ENCODE measurements at places on chromosomes 5 and 9. TPM values are rescaled to one million over a fixed set of nuclear protein-coding genes. Genes with fewer than 3 reads are reported as not detected.

- no peak for DNase-seq
Observed at GRCh38 chr9:3508521-3509291, 17.1 kb downstream of the RFX3 start.

GRCh38 chr5:20040901-20041300 is 52.9 kb upstream of the CDH18 start:
- no peak for DNase-seq

- DNase-seq: no peak
Observed at GRCh38 chr5:127031147-127031862, 947 bp upstream of the MARCHF3 start.

GRCh38 chr5:10600626-10601245 is 36.9 kb downstream of the ANKRD33B start:
- DNase-seq: peak; percentile 65

- no peak for DNase-seq
Observed at GRCh38 chr5:179112469-179113142, 52.4 kb downstream of the ZNF354C start.

GRCh38 chr5:92687821-92688722 is 892.9 kb downstream of the NR2F1-AS1 start:
- DNase-seq: peak; percentile 15

GRCh38 chr5:96885518-96886338 is 9.4 kb downstream of the ERAP2 start:
- DNase-seq: no peak

DNA sequence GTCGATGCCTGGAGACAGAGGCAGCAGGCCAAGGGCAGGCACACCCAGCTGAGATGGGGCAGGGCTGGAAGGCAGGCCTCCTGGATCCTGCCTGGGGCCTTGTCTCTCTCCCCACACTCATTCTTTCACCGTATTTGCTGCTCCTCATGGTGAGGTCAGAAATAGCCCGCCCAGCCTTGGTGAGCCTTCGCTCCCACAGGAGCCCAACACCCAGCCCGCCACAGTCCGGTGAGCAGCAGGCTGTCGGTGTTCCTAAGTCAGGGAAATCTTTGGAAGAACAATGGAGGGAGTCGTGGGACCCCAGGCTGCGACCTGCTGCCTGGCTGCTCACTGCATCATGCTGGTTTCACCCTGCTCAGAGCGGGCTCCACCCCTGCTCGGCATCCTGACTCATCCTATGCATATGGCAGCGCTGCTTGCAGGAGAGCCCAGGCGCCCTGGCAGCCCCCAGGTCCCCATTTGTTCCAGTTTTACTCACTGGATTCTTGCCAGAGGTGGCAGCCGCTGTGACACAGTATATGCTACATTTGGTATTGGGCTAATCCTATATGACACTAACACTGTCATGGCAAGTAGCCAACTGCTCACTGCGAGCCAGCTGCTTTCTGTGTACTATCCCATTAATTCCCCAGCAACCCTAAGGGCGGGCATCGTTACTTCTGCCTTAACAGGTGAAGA is 53.2 kb upstream of the NCS1 start:
- peak; percentile 85 for DNase-seq

- no peak for DNase-seq
Observed at GRCh38 chr5:133944263-133945185, 23.9 kb downstream of the C5orf15 start.

DNA sequence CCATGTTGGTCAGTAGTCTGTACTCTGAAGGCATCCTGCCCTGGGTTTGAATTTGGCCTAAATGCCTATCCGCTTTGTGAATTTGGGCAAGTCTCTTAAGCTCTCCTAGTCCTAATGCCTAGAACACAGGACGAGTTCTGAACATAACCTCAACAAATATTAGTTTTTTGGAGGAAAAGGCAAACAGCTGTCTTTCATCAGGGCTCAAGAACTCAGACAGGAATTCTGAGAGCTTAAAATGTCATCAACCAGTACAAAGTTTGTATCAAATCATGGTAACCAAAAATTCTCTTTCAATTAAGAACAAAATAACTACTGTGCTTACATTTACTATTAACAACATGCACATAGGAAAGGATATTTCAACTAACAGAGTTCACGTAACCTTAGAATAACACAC is 182.5 kb upstream of the PPP1R2B start:
- DNase-seq: no peak

DNA sequence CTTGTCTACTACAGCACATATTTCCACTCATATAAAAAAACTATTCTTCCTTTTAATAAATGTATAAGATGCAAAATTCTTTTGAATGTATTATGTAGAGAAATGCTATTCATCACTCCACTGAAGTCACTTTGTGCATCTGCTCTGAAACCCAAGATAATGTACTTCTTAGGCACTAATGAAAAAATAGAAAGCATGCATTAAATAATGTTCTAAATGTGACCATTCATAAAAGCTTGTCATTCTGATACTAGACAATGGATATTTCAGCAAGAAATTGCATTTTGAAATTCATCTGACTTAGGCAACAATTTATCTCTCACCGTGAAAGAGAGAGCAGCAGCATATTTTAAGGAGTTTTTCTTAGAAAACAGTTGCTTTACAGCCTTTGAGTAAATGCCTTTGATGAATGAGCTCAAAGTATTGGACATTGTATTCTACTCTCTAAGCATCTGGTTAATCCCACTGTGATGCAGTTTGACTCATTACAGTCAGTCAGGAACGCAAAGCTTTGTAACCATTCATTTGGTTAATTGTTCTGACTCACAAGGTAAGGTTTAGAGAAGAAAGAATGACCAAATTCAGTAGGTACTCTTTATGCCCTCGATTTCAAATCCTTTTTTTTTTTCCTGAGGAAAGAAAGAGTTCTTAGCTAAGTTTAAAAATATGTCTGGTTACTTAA is 2233.8 kb upstream of the C9orf72 start:
- peak; percentile 83 for DNase-seq

DNA sequence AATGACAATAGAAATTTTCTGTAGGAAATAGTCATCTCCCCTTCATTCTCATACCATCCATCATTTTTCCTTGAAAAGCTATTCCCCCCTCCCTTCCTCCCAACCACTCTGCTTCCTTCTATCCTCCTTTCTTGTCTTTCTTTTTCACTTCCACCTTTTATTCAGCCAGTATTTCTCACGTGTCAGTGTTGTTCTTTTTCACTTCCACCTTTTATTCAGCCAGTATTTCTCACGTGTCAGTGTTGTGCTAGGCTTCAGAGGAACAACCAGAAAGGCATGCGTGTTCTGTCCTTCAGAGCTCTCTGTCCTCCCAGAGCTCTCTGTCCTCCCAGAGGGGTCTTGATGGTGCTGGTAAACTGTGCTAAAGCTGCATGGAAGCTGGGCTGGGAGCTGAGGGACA is 419.6 kb downstream of the GADD45G start:
- DNase-seq: no peak

DNA sequence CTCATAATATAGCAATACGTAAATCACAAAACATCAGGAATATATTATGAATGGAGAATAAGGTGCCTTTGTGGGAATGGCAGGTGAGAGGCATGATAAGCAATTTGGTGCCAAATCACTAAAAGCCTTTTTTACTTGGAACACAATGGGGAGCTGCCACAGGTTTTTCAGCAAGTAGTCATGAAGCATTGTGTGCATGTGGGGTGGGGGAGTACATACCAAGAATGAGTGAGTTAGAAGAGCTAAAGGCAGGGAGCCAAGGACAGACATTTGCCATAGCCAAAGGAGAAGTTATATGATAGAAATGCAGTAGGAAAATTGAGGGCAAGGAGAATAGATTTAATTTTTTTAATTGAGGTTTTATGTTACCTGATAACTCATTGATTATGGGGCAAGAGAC is 445.0 kb upstream of the SMC2 start:
- no peak for DNase-seq

GRCh38 chr5:154836225-154836624 is 14.2 kb downstream of the FAXDC2 start:
- no peak for DNase-seq

GRCh38 chr5:54206580-54207229 is 103.7 kb downstream of the ARL15 start:
- DNase-seq: no peak

DNA sequence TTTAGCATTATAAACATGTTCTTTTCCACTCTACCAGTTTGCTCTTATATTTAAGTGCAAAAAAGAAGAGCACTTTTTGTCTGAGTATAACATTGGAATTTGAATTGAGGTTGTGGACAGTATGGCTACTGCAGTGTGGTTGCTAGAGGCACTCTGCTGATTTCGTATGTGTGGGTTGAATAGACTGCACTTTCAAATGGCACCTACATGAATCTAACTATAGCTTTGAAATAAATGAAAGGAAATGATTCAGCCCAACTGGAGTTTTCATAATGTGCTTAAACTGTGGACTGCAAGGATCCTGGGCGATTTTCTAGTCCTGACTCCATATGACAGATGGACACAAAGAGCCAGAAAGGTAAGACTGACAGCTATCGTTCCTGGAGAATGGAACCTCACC is 657.6 kb upstream of the RIOK2 start:
- no peak for DNase-seq

DNA sequence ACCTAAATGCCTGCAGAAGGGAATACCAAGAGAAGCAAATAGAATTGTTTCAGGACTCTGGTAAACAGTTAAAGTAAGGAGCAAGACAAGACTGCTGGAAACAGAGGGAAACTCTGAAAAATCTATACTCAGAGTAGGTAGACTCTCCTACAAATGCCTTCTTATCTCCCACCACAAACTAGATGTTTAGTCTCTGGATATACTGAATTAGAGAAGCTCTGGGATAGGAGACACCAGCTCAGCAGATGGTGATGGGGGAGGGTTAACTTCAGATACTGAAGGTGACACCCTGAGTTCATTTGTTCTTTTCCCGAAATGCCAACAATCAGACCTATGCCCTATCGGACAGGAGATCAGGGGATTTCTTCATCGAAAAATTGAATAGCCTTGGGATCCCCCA is 54.1 kb upstream of the CHD1 start:
- no peak for DNase-seq

DNA sequence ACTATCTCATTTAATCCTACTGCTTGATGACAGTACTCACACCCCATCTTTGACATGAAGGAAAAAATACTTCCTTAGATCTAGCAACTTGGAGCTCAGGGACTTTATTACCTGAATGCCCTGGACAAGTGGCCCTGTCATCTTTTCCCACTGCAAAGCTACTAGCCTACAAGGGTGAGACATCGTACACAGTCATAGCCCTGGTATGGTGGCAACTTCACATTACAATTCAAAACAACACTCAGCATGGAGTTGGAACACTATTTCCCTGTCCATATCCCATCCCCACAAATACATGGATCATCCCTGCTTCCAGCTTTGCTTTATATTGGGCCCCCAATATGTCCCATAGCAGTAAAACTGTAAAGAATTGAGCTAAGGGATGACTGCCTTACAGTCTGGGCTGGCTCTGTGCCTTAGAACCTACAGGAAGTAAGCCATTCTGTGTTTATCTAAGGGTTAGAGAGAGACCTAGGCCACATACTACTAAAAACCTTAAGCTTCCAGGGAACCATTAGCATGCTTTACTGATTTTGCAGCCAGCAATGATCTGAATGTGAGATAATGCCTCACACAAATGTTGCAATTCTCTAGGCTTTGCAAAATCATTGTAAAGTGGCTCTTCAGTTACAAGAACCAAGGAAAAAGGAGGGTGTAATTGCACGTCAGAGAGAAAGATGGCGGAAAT is 55.9 kb downstream of the OTULIN start:
- DNase-seq: no peak

- DNase-seq: no peak
Observed at GRCh38 chr5:16265141-16265540, 85.5 kb upstream of the MARCHF11 start.

GRCh38 chr9:120198027-120198426 is 381.9 kb downstream of the CDK5RAP2 start:
- DNase-seq: no peak

GRCh38 chr9:86685556-86685955 is 261.8 kb downstream of the GAS1 start:
- no peak for DNase-seq

DNA sequence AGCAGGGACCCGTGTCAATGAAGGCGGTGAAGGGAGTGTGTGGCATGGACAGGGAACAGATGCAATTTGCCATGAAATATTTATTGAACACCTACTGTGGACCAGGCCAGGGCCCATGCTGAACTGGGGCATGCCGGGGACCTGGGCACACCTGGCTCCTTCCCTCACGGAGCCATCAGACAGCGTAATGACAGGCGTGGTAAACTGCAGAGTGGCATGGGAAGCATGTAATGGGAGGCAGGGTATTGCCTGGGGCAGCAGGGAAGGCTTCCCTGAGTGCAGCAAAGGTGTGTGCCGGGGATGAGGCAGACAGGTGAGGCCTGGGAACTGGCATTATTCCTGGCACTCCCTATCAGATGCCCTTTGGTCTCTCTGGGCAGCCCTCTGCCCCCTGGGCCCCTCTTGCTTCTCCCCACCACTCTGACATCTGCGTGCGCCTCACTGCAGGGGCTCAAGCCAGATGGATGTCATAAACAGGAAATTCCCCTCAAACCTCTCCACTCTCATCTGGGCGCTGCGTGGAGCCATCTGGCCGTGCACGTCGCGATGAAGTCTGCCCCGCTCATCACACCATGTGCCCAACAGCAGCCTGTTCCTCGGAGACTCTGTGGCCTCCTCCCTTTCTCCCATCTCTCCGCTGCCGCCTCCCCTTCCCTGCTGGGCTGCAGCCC is 67.6 kb downstream of the HMCN2 start:
- no peak for DNase-seq

- no peak for DNase-seq
Observed at GRCh38 chr9:86275962-86276361, 6.4 kb downstream of the ISCA1 start.

- DNase-seq: peak; percentile 38
Observed at GRCh38 chr9:35696520-35697215, 6.9 kb upstream of the TPM2 start.

GRCh38 chr5:174731214-174732035 is 7.0 kb downstream of the MSX2 start:
- no peak for DNase-seq

- no peak for DNase-seq
Observed at GRCh38 chr5:131386779-131387178, 122.9 kb downstream of the CDC42SE2 start.

GRCh38 chr9:124206391-124206790 is 51.4 kb upstream of the NEK6 start:
- no peak for DNase-seq

GRCh38 chr9:70117835-70118319 is 74.2 kb downstream of the MAMDC2 start:
- DNase-seq: no peak

ZFP37 gene
- 0.27 TPM for polyA plus RNA-seq

ADGRV1 gene
- not detected for polyA plus RNA-seq

C5orf52 gene
- polyA plus RNA-seq: not detected

GLDC gene
- 0.95 TPM for polyA plus RNA-seq

HNRNPH1 gene
- 170 TPM for polyA plus RNA-seq

S1PR3 gene
- 2.5 TPM for polyA plus RNA-seq

SPACA9 gene
- polyA plus RNA-seq: 2.9 TPM

CBY3 gene
- not detected for polyA plus RNA-seq

SHC3 gene
- polyA plus RNA-seq: 0.07 TPM

CCDC183 gene
- polyA plus RNA-seq: not detected

PHYHD1 gene
- polyA plus RNA-seq: 11.6 TPM

PCDHGA6 gene
- polyA plus RNA-seq: not detected

FAM153A gene
- polyA plus RNA-seq: not detected

MROH2B gene
- polyA plus RNA-seq: not detected

All from foreskin keratinocyte (primary cell).